Motor neuron (in vitro differentiated cells): ENCODE measurements at places on chromosomes 2 and 18. TPM values are rescaled to one million over a fixed set of nuclear protein-coding genes. Genes with fewer than 3 reads are reported as not detected.

The RPS27A gene
- 1,421 and 1,475 TPM in 2 replicates for total RNA-seq

The TRIM43 gene
- not detected in 2 replicates for total RNA-seq

The SERPINB2 gene
- total RNA-seq, result not detected in 2 replicates

The ALPP gene
- 0.97 and 1.6 TPM in 2 replicates for total RNA-seq

The CRACDL gene
- 0.29 and 1.00 TPM in 2 replicates for total RNA-seq

The RALBP1 gene
- total RNA-seq, result 24.3 and 24.9 TPM in 2 replicates

The SLC9A2 gene
- total RNA-seq, result 0.98 and 1.4 TPM in 2 replicates
